ENCODE measurements at places on chromosomes 11 and 22.

DNA sequence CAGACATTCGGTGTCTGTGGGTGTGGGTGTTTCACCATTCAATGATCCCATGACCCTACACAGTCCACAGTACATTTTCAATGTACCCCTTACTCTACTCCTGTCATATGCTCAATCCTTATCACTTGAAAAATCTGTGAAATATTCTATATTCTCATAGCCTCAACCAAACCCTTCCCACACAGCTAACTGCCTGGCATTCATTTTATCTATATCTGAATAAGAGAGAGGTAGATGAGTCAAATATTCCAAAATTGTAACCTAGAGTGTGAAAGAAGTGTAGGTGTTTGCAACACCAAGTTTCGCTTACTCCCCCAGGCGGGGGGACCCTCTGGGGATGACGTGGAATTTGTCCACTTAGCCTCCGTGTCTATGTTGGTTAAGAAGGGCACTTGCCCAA, 354.8 kb downstream of the ETS1 start:
- peak; percentile 73 for DNase-seq

GRCh38 chr11:20162824-20163782, 2.8 kb upstream of the DBX1 start:
- no peak for DNase-seq

GRCh38 chr11:96242971-96243647, 99.9 kb downstream of the MAML2 start:
- peak; percentile 76 for DNase-seq

- no peak for DNase-seq
Measured at GRCh38 chr11:102276362-102276761, 40.9 kb upstream of the BIRC3 start.

- no peak for DNase-seq
Measured at GRCh38 chr11:5605849-5606248, 9.4 kb downstream of the TRIM6 start.

- no peak for DNase-seq
Measured at GRCh38 chr11:95145430-95146060, 55.9 kb downstream of the ENDOD1 start.

DNA sequence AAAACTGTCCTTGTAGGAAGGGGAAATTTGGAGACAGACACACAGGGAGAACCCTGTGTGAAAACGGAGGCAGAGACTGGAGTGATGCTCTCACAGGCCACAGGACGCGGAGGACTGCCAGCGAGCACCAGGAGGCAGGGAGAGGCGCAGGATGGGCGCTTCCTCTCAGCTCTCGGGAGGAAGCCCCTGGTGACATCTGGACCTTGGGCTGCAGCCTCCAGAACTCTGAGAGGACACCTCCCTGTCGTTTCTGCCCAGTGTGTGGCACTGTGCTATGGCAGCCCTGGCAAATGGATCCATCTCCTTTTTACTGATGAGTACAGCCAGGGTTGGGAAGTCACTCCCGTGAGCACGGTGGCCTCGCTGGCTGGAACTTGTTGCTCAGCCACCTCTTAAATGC, 73.9 kb downstream of the LRRC32 start:
- no peak for DNase-seq

GRCh38 chr11:113862435-113862834, 12.9 kb downstream of the USP28 start:
- no peak for DNase-seq

GRCh38 chr22:46931881-46932280, 169.4 kb downstream of the TBC1D22A start:
- no peak for DNase-seq

DNA sequence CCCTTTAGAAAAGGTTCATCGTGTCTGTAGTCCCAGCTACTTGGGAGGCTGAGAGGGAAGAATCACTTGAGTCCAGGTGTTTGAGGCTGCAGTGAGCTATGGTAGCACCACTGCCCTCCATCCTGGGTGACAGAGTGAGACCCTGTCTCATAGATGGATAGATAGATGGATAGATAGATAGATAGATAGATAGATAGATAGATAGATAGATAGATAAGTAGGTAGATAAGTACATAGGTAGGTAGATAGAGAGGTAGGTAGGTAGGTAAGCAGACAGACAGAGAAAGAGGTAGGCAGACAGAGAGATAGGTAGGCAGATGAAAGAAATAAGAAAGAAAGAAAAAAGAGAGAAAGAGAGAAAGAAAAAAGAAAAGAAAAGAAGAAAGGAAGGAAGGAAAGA, 156.4 kb downstream of the GRIK4 start:
- no peak for DNase-seq

DNA sequence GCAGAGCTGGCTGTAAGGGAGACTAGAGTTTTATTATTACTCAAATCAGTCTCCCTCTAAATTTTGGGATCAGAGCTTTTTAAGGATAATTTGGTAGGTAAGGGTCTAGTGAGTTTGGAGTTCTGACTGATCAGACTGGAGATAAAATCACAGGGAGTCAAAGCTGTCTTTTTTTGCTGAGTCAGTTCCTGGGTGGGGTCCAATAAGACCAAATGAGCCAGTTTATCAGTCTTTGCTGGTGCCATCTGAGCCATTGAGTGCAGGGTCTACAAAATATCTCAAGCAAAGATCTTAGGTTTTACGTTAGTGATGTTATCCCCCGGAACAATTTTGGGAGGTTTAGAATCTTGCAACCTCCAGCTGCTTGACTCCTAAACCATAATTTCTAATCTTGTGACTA, 935.1 kb upstream of the RAG2 start:
- DNase-seq: no peak

DNA sequence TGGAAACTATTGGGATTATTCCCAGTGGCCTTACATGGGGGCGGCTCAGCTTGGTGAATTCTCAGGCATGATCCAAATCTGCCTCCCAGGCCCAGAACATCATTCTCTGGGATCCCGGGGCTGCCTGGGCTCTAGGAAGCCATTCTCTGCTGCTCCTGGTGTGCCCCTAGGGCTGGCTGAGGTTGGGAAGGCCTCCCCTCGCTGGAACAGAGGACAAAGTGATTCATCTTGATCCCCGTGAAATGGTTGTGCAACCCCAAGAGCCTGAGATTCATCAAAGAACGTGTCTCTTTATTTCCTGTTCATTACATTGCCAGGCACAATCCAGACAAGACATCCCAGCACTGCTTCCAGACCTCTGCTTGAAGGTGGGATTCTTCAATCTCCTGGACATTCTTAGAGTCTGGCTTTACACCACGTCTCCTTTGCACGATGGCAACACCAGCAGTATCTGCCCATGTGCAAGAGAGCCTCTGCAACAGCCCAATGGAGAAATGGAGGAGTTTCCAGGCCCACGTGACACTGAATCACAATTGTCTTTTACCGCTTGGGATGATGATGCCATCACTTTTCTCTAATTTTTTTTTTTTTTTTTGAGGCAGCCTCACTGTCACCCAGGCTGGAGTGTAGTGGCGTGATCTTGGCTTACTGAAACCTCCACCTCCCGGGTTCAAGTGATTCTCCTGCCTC, 52.3 kb downstream of the TST start:
- DNase-seq: no peak

GRCh38 chr22:50179937-50180726, 5.6 kb upstream of the TRABD start:
- DNase-seq: no peak

DNA sequence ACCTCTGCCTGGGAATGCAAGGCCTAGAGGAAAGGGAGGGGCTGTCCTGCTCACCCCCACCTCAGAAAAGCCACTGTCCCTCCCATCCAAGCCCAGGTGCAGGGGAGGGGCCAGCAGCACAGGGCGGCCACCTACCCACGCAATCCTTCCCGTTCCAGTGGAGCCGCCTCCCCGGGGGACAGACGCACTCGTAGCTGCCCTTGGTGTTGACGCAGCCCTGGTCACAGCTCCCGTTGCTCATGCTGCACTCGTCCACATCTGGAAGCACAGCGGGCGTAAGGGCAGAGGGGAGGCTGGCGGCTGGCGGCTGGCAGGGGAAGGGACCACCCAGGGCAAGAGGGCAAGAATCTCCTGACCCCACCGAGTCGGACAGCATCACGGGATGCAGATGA, 40.3 kb upstream of the TTLL12 start:
- DNase-seq: no peak

DNA sequence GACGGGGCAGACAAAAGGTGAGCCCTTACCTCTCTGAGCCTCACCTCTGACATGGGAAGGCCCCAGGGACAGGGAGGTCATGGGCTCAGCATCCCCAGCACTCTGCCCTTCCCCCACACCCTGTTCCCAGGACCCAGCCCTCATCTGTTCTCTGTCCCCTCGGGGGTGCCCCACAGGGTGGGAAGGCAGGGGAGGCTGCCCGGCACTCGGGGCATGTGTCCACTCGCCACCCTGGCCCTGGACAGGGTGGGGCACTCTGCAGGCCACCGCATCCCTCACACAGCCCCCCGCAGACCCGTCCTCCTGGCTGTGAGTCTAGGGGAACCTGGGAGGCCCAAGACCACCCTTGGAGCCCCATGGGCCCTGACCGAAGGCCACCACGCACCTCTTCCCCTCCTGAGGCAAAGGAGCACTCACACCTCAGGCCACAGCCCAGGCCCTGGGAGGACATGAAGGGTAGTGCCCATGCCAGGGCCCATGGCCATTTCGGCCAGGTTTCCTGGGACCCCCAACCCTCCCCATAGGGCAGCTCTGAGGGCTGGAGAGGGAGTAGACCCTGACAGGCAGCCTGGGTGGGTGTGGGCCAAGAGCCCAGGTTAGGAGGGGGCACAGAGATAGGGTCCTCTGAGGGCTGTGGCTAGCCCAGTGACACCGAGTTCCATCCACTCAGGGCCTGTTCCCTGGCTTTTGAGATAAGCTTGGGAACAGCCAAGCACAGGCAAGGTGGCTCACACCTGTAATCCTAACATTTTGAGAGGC, 193.1 kb downstream of the IGLL1 start:
- no peak for DNase-seq

GRCh38 chr11:96242191-96242847, 100.7 kb downstream of the MAML2 start:
- DNase-seq: no peak

DNA sequence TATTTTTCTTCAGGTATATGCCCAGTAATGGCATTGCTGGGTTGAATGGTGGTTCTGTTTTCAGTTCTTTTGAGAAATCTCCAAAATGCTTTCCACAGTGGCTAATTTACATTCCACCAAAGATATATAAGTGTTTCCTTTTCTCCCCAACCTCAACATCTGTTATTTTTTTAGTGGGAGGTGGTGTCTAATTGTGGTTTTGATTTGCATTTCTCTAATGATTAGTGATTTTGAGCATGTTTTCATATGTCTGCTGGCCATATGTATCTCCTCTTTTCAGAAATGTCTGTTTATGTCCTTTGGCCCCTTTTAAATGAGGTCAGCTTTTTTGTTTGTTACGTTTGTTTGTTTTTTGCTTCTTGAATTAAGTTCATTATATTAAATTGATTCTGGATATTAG, 760.2 kb downstream of the KCNA4 start:
- no peak for DNase-seq

DNA sequence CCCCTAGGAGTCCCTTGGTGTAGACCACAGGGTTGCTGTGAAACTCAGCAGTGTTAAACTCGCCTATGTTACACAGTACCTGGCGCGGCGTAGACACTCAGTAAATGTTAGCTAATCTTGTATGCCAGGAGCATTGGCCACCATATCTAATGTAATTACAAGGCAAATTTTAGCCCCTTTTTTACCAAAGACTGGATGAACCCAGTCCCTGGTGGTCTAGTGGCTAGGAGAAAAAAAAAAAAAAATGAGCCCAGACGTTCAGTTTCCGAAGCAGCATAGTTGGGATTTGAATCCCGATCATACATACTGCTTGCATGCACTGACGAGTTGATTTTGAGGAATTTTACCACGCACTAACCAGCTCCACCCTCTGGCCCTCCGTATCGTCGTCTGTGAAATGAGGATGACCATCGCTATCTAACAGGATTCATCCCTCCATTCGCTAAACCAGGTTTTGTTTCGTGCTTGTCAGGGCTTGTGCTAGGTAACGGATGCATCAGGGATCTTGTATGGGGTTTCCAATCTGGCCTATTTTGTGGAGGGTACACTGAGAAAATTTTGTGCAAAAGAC, 688 bp downstream of the PTS start:
- no peak for DNase-seq

DNA sequence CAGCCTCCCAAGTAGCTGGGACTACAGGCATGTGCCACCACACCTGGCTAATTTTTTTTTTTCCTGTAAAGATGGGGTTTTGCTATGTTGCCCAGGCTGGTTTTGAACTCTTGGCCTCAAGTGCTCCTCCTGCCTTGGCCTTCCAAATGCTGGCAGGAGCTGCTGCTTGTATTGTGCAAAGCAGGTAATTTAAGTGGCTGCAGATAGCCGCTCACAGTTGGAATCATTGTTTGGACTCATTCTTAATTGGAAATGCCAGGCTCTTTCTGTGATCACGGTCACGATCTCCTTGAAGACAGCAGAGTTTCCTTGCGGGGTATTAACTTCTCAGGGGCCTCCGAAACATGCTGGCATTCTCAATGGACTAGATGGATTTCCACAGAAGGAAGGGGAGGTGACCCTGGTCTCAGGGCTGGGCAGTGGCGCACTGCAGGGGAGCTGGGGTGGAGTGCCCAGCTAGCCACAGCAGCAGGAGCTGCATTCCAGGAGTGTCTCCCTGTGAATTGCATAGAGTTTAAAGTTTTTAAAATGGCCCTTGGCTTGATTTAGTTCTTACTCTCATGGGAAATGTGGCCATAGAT, 136.1 kb downstream of the MORC2 start:
- no peak for DNase-seq

- no peak for DNase-seq
Measured at GRCh38 chr11:27296497-27296896, 66.5 kb downstream of the CCDC34 start.

DNA sequence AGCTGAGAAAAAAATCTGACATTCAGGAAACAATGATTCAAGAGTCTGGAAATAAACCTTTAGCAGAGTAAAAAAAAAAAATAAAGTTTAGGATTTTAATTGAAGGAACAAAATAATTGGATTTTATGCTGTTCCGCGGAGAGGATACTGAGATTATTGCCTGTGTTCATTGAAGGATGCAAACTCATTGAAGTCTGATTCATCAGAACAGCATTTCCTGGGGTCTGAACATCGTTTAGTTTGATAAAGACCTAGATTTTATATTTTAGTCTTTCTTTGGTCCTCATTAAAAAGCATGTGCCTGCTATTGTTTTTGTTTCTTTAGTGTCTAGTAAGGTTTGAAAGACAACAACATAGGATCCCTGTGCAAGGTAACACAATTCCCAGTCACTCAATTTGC, 4.5 kb downstream of the TLCD5 start:
- DNase-seq: no peak

DNA sequence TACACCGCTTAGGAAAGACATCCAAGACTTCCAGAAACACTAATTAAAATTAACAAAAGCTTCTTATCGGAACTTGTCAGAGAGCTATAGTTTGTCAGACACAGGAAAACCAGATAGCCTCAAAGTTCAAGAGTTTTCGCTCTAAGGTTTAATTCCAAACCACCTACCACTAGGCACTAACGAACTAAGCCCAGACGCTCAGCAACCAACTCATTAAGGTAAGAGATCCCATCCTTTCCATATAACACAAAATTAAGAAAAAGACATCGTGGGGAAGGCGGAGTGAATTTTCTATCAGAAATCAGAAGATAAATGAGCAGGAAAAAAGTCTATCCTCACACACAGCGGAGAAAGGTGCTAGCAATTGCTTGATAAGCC, 382 bp downstream of the IMMP1L start:
- no peak for DNase-seq

Data from activated naive CD4-positive, alpha-beta T cell treated with Interleukin-2 at 50 U/mL for 16 hours (primary cell).